ENCODE measurements at places on chromosomes 4 and X. TPM values are rescaled to one million over a fixed set of nuclear protein-coding genes. Genes with fewer than 3 reads are reported as not detected.
A peak's percentile ranks its signal among the peaks of the same experiment; 100 is the strongest.

DNA sequence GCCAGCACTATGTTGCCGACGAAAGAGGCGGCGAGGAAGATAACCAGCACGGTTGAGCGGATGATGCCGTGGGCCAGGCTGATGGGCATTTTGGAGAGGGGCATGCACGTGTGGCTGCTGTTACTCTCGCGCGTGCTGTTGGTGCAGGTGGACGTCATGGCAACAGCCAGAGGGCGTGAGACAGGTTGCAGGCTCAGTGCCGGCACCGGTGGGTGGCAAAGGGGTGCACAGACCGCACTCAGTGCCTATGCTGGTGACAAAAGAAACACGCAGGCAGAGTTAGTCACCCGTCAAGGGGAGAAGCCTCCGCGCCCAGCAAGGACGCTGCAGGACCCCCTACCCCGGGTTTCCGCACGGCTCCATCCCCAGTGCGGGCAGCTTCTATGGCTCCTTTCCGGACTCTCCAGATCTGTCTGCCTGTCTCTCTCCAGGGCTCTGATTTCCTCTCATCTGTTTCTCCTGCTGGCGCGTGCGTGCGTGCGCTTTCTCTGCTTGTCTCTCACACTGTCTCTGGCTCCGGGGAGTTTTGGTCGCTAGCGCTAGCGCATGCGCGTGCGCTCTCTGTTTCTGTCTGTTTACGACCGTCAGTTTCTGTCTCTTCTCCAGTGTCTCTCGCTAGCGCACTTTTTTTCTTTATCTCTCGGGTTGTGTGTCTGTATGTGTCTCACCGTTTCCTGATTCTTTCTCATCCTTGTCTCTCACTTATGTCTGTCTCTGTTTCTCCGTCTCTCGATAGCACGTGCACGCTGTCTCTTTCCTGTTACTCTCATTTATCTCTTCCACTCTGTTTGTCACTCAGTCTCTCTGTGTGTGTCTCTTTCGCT, 2.1 kb downstream of the GPR101 start:
- DNase-seq: peak; percentile 24

DNA sequence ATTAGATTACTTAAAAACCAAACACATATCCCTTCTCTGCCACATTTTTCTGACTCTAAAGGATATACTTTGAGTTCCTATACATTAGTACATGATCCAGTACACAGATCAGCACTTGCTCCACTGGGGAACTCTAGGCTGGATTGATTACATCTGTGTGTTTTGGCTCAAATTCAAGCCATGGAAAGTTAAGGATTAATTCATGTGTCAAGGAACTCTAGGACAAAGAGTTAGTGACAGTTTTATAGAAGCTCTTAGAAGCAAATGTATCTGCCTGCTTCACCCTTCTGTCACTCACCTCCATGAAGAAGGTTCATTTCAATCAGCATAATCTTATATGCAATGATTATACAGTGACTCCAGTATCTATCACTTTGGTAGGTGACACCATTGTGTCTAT, 43.2 kb downstream of the SCFD2 start:
- DNase-seq: no peak

IL13RA2 gene
- 0.43 TPM for polyA plus RNA-seq

MAGEA2B gene
- not detected for polyA plus RNA-seq

DNA sequence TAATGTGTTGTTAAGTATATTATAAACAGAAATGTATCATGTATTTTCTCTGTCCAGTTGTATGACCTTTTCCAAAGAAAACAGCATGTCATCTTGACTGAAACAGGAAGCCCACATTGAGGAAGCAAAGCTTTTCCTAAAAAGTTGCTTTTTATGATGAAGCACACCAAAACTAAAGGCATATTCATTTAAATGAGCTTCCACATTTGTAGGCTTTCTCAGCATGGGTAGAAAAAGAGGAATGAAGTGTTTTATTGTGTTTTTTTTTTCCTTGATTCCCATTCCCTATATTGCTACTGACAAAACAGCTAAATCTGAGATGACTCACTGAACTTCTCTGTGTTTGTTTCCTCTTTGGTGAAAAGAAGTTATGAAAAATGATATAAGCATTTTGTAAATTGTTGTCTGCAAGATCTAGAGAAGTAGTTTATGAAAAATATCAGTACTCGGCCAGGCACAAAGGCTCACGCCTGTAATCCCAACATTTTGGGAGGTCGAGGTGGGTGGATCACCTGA, 32.5 kb upstream of the FRAS1 start:
- no peak for DNase-seq

DNA sequence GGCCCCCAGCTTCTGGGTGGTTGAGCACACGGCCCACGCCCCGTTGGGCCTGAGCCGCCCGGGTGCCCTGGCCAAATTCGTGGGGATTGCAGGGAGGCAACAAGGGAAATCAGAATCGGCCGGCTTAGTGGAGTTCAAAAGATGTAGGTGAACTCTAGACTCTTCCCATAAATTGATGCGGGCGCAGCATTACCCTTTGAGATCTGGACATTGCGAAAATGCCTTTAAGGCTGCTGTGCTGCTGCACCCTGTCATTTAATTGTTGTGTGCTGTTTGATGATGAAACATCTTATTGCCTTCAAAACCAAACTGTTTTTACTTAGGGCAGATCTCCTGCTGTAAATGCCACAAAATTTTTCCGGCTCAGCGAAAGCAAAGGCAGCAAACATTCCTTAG, 409 bp upstream of the MPP1 start:
- no peak for DNase-seq

STARD8 gene
- 12.3 TPM for polyA plus RNA-seq

GRCh38 chr4:8709729-8710360, 117.3 kb downstream of the CPZ start:
- DNase-seq: no peak

DNA sequence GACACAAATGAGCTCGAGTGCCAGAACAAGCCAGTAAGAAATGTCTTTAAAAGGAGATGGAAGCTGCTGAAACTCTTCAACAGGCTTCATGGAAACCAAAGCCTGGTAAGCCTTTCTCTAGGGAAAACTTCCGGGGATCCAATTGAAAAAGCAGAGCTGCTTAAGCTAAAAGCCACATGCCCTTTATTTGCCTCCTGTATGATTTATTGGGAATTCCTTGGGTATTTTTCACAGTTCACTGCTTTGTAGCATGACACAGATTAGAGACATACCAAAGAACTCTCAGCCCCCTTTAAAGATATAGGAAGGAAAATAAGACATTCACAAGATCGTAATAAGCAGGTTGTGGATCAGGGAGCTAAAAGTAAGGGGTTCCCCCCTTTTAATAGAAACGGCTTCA, 6.5 kb upstream of the ARHGAP6 start:
- no peak for DNase-seq

DNA sequence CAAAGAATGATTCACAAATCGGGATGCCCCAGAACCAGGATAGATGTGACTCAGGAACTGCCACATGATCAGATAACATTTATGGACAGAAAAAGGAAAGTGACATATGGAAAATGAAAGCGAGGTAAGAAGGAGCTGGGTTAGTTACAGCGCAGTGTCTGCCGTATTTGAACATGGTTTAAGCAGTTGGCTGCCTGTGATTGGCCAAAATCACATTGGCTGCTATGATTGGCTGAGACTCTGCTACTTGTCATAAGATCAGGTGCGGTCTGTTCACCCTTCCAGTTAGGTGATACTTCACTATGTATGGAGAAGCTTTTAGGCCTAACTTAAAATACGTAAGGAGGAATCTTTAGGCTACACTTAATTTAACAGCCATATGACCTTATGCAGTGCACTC, 322.7 kb upstream of the HAND2 start:
- no peak for DNase-seq

GRCh38 chr4:54228056-54228527, 1.0 kb upstream of the PDGFRA start:
- DNase-seq: peak; percentile 84

DNA sequence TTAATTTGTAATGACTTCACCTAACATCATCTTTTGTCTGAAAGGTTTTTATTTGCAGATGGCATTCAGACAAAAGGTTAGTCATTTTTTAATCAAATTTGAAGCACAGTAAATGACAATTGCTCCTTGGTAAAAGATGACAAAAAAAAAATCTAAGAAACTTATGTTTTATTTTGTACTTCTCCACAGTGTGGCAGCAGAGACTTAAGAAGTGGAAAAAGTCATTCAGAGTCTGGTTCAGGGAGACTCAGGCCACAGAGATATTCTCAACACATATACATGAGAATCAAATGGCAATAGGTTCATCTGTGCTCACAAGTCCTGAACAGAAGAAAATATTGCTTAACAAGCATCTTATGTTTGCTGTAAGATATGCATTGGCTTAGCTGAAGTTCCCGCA, 436.2 kb downstream of the KCNIP4 start:
- peak; percentile 21 for DNase-seq

- DNase-seq: no peak
Observed at GRCh38 chrX:155148724-155149537, 67.3 kb upstream of the VBP1 start.

GRCh38 chr4:121308328-121308663, 72.5 kb downstream of the QRFPR start:
- DNase-seq: no peak

ZNF711 gene
- 90.0 TPM for polyA plus RNA-seq

GPR34 gene
- polyA plus RNA-seq: 6.3 TPM

GUCY1B1 gene
- 47.7 TPM for polyA plus RNA-seq

DNA sequence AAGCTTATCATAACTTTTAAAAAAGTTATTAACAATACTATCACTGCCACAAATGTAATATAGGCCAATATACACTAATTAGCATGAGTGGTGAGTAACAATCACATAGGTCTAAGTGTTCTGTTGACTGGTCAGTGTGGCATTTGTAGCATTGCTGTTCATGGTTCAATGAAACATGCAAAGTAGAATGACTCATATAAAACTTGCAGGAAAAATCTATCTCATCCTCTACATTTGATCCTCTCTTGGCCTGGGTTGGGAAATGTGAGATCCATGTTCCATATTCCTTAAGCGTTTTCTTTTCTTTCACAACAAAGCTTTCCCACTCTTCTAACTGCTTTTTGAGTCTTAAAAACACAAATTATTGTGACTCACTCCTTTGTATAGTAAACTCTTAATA, 1418.7 kb downstream of the FSTL5 start:
- DNase-seq: no peak

DNA sequence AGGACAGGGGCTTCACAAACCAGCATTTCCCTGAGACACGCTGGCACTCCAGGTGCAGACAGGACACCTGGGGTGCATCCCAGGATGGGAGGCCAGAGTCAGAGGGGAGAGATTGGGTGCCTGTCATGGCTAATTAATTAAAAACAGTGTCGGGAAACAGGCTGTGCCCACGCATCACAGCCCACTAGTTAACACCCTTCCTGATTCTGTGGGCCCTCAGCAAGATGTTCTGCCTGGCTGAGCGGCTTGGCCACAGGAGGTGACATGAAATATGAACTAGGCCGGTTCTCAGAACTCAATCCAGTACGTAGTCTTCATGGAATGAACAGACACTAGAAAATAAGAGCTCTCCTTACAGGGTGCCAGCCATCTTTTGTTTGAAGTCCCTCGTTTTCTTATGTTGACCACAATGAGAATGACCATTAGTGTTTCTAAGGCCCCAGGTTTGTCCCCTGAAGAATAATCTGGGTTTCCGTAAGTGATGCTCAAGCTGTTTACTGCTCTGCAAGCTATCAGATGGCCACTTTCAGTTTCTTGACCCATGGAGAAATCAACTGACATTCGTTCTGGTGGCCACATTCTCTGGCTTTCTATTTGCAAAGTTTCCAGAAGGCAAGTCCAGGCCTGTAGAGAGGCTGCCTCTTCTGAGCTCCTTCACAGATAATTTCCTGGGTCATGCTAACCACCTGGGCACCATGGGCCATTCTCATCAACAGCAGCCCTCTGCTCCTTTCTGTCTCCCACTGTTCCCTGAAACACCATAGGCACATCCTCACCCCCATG, 72.3 kb downstream of the SLC34A2 start:
- no peak for DNase-seq

GRCh38 chr4:35710343-35710742, 534.0 kb downstream of the ARAP2 start:
- no peak for DNase-seq

- no peak for DNase-seq
Observed at GRCh38 chr4:171714791-171715454, 98.3 kb upstream of the GALNTL6 start.
